HCEC 1CT (cell line): ENCODE measurements at places on chromosomes 4 and X.

GRCh38 chrX:70504772-70505450 lies 60.3 kb downstream of the DLG3 start:
- DNase-seq, result no peak

- DNase-seq, result no peak
These were observed 240.9 kb downstream of the BANK1 start for GRCh38 chr4:102031406-102031805.

DNA sequence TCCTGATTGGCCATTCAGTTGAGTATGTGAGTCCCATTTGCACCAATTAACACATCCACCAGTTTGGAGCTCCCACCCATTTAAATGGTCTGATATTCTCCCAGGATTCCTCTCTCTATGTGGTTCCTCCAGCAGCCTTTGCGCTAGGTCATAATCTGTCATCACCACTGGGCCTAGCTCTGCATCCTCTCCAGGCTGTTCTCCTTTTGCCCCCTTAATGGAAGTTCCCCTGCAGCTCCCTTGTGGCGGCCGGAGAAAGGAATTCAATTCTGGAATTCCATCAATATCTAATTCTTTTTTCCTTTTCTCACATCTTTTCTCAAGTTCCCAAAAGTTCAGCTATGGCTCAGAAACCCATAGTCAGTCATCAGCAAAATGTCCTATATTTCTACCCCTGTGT lies 2184.4 kb upstream of the AGA start:
- no peak for DNase-seq

DNA sequence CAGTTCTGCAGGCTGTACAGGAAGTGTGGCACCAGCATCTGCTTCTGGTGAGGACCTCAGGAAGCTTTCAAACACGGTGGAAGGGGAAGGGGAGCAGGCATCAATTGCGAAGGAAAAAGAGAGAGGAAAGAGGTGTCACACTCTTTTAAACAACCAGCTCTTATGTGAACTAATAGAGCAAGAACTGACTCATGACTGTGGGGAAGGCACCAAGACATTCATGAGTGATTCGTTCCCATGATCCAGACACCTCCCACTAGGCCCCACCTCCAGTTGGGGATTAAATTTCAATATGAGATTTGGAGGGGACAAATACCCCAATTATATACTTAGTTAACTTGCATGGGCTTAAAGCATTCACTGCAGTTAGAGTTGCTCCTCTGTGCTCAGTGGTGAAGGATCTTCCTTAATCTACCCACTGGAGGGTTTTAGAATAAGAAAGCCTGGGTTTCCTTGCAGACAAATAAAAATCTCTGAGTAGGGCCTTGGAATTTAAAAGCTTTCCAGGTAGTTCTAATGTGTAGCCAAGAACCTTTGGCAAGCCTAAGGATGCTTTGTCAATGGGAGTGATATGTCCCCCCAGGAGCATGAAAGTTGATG lies 60.0 kb downstream of the SYNPO2 start:
- peak; percentile 35 for DNase-seq

DNA sequence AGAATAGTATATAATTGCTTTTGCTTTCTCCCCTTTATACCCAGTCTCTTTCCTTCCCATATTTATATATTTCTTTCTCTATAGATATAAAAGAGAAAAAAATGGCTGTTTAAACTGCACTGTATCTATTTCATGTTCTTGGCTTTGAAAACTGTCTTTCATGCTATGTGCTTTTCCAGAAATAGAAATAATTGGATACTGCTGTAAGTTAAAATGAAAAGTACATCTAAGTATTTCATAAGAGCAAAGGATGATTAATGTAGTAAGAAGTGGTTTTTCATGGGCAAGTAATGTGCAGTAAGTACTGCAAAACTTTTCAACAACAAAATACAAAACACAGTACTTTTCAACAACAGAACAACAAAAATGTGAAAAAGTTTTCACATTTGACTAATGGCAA lies 237.9 kb downstream of the SNCA start:
- DNase-seq, result no peak

DNA sequence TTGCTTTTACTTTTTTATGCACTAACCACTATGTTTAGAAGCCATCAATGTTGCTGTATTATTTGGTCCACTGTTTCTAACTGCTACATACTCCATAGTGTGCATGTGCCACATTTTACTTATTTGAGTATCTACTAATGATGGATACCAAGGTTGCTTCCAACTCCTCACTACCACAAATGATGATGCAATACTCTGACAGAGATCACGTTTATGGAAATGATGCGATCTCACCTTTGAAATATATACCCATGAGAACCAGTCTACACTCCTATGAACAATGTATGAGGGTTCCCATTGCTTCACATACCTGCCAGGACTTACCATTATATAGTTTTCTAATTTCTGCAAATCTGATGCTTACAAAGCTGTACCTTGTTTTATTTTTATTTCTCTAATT lies 44.2 kb downstream of the HUWE1 start:
- DNase-seq, result no peak

DNA sequence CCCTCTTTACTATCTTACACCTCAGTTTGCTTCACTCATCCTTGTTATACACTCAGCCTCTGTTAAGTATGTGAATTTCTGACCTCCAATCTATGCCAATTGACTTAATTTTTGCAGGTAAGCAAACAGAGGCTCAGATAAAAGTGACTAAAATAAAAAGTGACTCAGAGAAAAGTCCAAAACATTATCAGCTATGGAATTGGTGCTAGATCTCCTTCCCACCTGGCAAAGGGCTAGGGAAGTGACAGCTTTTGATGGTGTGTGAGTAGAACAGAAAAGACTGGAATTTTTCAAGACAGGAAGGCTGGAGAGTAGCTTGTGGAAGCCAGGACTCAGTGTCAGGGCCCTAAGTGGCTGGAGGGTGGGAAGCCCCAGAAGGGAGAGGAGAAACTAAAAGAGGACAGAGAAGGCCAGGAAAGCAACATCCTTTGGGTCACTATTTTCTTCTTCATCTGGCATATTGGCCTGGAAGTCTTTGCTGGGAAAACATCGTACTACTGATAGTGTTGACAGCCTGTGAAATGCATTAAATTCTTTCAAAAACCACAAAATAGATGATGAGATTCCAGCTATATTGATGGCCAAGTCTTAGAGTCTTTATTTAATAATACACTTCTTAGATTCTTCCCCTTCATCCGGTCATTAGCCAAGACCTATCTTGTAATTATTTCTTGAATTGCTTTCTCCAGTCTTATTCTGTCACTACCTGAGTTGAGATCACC lies 392.8 kb downstream of the RAPGEF2 start:
- no peak for DNase-seq

GRCh38 chrX:153565996-153566580 lies 32.9 kb downstream of the CCNQ start:
- DNase-seq, result no peak

DNA sequence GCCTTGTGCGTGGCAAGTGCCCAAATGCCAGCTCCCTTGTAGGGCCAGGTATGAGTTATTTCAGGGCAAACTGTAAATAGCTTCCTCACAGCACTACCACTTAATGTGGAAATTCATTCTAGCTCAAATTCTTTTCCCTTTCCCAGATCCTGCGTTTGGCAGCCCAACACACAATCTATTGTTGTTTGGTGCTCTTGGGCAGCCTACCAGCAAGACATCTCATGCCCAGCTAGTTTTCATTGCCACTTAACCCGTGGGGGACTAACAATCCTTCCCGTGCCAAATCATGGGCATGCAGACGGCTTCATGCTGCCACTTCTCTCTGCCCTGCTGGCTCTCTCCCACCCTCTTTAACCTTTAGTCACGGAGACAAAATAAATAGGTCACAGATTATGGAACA lies 454.2 kb downstream of the GRIA2 start:
- DNase-seq, result no peak

- no peak for DNase-seq
These were observed 84.4 kb upstream of the ARMCX2 start for GRCh38 chrX:101744085-101744484.

- DNase-seq, result peak; percentile 58
These were observed 7.4 kb downstream of the HNRNPH2 start for GRCh38 chrX:101415180-101416145.

GRCh38 chr4:2802618-2803531 lies 10.0 kb downstream of the SH3BP2 start:
- no peak for DNase-seq

DNA sequence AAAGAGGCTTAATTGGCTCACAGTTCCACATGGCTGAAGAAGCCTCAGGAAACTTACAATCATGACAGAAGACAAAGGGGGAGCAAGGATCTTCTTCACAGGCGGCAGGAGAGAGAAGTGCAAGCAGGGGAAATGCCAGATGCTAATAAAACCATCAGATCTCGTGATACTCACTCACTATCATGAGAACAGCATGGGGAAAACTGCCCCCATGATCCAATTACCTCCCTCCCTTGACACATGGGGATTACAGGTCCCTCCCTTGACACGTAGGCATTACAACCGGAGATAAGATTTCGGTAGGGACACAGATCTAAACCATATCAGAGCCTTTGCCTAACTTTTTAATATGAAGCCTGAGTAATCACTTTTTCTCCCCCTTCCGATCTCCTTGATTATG lies 43.7 kb upstream of the MAPK10 start:
- no peak for DNase-seq

GRCh38 chrX:9196961-9197640 lies 163.2 kb upstream of the FAM9B start:
- DNase-seq, result no peak

DNA sequence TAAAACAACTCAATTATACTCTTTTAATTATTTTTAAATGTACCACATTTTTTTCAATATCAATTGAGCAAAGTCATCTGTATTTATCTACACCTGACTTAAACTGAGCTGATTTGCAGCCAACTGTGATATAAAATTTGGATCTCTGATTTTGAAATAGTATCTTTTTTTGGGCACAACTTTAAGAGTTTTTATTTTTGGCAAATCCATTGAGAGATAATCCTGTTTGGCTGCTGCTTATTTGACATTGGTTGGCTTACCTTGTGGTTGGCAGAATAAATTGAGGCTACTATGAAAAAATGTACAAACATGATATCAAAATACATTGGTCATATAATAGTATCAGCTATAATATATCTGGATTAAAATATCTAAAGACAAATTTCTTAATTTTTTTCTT lies 656.0 kb upstream of the NDST4 start:
- no peak for DNase-seq

- no peak for DNase-seq
These were observed 54.7 kb downstream of the AFF2 start for GRCh38 chrX:148555101-148555500.

- no peak for DNase-seq
These were observed 138.1 kb upstream of the RASGEF1B start for GRCh38 chr4:81609844-81610243.

GRCh38 chr4:184061582-184061981 lies 156.1 kb downstream of the ENPP6 start:
- DNase-seq, result no peak

DNA sequence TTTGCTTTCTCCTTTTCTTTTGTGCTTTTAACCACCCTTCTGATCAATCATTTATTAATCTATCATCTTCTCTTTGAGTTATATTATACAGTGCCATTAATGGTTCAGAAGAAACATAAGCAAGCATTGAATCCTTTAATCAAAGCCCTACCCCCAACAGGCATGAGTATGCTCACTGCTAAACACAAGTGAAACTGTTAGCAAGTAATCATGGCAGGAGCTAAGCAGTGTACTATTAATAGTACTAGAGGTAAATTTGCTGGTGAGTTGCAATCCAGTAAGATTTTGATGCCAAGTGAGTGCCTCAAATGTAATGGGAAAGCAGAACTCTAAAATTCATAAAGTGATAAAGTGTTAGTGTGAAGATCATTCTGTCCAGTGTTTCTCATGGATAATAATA lies 57.2 kb downstream of the FNIP2 start:
- DNase-seq, result no peak

DNA sequence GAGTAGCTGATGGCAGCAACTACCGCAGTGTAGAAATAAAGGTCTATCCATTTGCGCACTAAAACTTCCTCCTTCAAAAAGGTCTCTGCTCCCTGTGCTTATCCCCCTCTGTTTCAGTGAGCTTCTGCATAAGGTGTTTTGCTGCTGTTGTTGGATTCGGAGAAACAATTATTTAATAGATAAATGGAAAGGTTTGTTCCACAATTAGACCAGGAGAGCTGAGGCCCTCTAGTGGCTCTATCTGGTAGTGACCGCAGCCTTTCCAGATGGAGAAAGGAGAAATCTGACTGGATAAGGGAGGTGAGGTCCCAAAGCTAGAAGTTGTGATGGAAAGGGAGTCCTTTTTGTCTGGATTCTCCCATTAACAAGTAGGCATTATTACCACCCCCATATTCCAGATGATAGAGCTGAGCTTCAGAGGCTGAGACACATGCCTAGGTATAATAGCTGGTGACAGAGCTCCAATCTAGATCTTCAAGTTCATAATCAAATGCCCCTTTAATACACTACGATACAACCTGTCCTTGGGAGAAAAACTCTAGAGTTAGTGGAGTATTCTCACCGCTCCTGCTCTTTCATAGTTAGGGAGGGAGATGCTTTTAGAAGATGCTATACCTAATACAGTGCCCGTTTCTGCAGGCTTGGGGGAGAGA lies 5.1 kb upstream of the GABRQ start:
- DNase-seq, result peak; percentile 5

DNA sequence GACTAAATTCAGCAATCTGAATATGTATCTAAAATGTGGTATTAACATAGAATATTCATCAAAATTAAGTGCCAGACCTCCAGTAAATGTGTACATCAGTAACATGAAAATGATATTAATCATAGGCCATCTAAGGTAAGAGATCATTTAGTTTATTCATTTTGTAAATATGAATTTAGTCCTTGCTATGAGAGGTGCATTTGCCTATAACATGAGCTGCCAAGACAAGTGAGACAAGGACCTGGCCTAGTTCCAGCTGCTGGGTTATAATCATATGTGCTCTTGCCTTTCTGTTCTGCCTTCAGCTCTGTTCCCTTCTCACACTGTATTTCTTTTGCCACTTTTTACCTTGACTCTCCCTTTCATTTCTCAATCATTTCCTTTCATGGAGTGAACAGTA lies 160.0 kb downstream of the STIM2 start:
- no peak for DNase-seq

GRCh38 chr4:101201421-101201820 lies 145.9 kb downstream of the PPP3CA start:
- DNase-seq, result no peak

GRCh38 chrX:16687514-16687913 lies 25.0 kb downstream of the CTPS2 start:
- DNase-seq, result no peak

DNA sequence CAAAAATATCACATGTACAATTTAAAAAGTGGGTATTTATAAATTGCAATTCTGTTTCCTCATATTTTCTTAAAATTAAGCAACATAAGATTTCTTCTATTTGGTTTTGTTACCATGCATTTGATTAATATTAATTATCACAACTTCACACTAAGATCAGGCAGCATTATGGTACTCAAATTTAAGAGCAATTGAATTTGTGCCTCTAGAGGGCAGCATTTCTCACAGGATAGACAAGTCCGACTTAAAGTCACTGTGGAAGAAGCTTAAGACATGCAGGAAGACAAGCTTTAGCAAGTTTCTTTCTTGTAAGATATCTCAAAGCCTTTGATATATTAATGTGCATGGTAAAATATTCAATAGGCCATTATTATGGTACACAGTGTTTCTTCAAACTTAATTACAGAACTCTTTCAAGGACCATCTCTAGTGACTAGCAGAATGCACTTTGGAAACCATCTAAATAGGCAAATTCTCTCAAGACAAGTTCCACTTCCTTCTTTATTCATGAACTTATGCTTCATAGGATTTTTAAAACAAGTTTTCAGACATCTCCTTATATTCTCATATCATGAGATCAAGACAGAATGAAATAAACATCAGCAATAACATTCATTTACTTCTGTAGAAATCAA lies 35.0 kb downstream of the FBXW7 start:
- peak; percentile 53 for DNase-seq
